ENCODE measurements at places on chromosomes 3 and 15.

- DNase-seq, result no peak
Measured at GRCh38 chr3:43161684-43162229, 55.9 kb upstream of the POMGNT2 start.

DNA sequence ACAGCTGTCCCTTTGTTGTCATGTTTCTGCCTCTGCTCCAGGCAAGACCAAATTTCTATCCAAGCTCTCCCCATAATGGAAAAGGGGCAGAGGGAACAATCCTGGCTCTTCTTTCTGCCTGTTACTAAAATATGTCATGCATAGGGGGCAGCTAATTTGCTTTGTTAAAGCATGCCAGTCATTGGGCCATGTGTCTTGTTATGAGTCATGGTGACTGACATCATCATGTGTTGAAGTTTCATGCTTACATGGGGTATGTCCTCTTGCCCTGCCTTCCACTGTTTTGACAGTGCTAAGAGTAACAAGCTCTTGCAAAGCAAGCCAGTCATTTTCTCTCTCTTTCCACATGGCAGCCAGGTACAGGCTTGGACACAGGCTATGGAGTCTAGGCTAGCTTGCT is 268.9 kb downstream of the GABRB3 start:
- no peak for DNase-seq

- DNase-seq, result no peak
Measured at GRCh38 chr15:50624616-50625168, 61.9 kb downstream of the TRPM7 start.

GRCh38 chr3:177131927-177132636 is 65.2 kb downstream of the TBL1XR1 start:
- DNase-seq, result no peak

DNA sequence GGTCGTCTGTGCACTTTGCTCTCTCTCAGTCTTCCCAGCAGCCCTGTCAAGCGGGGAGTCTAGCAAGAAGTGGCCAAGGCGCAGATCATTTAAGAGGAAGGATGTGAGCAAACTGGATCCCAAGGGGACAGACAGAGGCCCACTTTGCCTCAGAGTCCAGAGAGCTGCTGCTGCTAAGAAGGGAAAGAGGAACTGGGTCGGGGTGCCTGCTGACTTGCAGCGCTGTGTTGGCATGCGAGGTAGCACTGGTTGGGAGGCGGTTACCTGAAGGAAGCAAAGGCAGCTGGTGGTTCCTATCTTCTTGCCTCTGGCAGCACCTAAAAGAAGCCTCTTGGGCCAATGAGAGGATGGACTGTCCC is 28.1 kb downstream of the SMAD3 start:
- DNase-seq, result no peak

DNA sequence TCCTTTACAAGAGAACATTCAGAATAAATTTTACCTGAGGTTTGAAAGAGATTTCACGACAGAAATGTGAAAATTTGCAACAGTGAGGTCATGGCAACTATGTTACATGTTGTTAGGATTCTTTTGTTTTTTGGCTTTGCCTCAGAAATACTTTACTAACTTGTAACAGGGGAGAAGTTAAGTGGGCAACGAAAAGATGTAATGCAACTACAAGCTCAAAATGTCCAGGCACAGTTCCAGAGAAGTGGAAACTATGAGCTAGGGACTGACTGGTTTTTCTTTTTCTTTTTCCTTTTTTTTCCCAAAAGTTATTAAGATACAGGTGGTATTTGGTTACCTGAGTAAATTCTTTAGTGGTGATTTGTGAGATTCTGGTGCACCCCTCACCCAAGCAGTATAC is 111.5 kb upstream of the PPP2R3A start:
- no peak for DNase-seq

DNA sequence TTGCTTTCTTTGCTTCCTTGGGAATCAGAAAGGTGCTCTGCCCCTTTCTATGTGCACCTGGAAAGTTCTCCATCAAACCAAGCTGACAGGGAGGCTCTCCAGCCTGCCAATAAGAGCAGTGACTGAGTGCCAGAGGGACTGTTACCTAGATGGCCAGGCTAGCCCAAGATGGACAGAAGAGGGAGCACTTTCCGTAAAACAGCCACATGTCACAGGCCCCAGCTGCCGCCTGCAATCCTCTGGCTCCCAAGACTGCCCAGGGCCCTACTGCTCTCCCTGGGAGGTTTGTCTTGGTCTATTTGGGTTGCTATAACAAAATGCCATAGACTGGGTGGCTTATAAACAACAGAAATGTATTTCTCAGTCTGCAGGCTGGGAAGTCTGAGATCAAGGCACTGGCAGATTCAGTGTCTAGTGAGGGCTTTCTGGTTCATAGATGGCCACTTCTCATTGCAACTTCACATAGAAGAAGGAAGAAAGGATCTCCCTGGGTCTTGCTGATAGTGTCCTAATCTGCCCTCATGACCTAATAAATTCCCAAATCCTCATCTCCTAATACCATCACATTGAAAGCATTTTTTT is 72.3 kb downstream of the TAMM41 start:
- no peak for DNase-seq

DNA sequence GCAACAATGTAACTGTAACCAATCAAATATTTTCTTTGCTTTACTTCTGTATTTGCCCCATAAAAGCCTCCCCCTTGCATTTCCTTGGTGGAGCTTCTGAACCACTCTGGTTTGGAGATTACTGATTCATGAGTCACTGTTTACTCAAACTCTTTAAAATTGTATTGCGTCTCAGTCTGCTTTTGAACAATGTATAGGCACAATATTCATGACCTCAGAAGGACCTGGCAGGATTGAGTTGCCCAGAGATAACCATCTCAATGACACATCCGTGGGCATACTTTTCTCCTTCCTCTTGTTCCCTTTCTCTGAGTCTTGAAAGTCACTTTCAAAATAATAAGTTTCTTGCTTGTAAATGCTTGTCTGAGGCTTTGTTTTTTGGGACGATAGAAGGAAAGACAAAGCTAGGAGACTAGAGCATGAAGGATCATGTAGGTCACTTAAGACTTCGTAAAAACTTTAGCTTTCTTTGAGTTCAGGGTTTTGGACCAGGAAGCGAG is 57.1 kb upstream of the POU1F1 start:
- DNase-seq, result no peak

GRCh38 chr15:71125831-71126450 is 10.7 kb downstream of the THSD4 start:
- no peak for DNase-seq

DNA sequence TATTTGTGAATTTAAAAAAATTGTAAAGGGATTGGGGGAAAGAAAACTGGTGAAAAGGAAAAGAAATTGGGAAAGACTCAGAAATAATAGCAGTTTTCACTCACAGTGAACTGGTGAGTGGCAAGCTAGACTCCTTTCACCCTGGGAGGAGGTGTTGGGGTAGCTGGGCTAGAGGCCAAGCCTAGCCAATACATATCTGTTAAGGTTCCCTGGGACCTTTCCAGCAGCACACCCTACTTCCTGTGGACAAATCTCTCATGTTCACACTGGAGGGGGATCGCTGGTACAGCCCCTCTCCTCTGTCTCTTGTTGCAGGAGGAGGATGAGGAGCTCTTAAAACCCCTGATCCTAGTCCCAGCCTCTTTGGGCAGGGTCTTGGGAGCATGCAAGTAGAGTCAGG is 3.7 kb upstream of the RPP25 start:
- no peak for DNase-seq

GRCh38 chr15:52334491-52335160 is 39.0 kb upstream of the MYO5C start:
- DNase-seq, result no peak

DNA sequence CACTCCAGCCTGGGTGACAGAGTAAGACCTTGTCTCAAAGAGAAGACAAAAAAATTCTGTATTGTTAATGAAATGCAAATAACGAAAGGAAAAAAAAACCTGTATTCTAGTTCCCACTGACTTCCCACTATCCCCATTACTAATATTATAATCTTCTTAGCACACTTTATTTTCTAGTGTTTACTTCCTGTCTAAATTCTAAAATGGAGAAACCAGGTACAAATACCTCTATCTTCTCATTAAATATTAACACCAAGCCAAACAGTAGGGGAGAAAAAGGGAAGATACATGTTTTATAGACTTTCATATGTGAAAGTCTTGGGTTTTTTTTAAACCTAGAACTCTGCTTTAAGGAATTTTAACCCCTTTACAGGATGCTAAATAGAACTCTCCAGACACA is 55.3 kb upstream of the PLXND1 start:
- no peak for DNase-seq

- DNase-seq, result no peak
Measured at GRCh38 chr3:136819392-136819730, 435 bp downstream of the SLC35G2 start.

GRCh38 chr3:56557831-56558170 is 826 bp downstream of the CCDC66 start:
- DNase-seq, result no peak

DNA sequence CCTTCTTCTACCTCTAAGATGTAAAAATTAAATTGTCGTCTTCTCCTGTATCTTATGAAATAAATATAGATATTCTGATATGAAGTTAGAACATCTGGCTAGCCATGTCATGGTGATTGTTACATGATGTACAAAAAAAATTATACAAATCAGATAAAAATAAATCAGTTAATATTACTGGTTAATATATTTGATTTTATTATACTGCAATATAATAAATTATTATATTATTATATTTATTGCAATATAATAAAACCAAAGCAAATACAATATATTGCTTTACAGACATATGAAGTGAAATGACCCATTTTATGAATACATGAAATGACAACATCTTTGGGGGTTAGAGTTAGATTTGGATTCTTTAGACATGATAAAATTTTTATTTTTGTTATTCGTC is 72.3 kb upstream of the NAALADL2 start:
- DNase-seq, result no peak

DNA sequence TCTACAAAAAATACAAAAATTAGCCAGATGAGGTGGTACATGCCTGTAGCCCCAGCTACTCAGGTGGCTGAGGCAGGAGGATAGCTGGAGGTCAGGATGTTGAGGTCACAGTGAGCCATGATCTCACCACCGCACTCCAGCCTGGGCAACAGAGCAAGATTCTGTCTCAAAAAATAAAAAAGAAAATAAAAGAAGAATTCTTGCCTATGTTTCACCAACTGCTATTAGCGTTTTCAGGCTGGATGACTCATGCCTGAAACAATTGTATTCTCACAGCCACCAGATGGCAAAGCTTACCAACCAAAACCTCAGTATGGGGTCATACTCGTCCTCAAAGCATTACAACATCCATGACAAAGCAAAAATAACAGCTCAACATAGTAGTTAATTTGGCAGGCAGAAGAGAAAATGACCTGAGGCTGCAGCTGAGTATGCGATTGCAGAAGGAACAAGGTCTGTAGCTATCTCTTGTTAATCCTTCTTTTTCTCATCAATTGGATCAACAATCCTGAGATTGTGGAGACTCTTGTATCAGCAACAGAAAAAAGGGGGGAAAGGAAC is 52.2 kb downstream of the TP53BP1 start:
- DNase-seq, result peak; percentile 9

DNA sequence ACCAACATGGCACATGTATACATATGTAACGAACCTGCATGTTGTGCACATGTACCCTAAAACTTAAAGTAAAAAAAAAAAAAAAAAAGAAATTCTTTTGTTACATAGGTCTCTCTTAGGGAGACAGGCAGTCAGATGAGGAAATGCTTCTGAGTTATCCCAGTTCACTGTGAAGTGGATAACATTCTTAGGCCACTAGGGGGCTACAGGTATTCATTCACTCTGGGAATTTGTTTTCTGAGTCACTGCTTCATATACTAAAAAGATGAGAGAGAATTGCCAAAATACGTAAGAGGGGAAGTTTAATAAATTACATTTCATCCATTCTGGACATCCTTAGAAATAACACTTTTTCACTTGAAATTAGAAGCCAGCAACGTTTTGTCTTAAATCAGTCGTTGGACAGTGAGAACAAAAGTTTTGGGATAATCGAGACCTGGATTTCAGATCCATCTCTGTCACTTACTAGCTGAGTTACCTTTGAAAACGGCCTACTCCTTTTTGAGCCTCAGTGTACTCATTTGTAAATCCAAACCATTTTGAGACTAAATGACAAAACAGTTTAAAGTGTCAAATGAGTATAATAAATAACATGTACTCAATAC is 738.4 kb upstream of the ALCAM start:
- no peak for DNase-seq

GRCh38 chr15:44243829-44244228 is 44.7 kb upstream of the GOLM2 start:
- no peak for DNase-seq

DNA sequence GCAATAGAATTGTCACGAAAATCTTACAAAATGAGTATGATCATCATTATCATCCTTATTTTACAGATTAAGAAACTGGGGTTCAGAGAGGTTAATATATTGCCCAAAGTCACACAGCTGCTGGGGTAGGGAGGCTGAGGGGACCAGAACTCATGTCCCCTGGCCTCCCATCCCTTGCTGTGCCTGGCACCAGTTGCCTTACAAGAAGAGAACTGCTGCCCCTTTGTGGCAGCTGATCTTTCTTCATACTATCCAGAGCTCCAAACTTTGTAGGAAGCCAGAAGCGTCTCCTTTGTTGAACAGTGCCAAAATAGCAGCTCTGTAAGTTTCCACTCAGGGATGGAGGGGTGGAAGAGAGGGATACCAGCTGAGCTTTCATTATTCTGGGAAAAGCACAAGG is 236.8 kb upstream of the TBC1D5 start:
- no peak for DNase-seq

GRCh38 chr15:86644339-86644738 is 564.7 kb downstream of the AGBL1 start:
- no peak for DNase-seq

DNA sequence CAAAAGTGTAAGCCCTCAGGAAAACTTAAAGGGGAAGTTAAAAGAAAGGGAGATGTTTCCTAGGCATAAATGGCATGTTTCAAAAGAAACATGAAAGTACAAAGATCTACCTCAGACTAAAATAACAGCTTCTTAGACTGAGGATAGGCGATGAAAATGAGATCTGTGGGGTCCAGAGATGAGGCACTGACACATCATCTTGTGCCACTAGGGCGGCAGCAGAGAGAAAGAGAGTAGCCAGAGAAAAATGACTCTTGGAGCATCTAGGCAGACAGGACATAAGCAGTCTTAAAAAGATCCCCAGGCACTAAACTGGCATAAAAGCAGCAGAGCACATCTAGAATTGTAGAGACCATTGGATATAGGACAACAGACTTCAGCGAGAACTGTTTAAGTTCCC is 42.5 kb upstream of the RFX7 start:
- DNase-seq, result no peak

GRCh38 chr15:67779549-67780111 is 45.7 kb upstream of the SKOR1 start:
- DNase-seq, result no peak

- no peak for DNase-seq
Measured at GRCh38 chr3:73490453-73491286, 134.1 kb downstream of the PDZRN3 start.

DNA sequence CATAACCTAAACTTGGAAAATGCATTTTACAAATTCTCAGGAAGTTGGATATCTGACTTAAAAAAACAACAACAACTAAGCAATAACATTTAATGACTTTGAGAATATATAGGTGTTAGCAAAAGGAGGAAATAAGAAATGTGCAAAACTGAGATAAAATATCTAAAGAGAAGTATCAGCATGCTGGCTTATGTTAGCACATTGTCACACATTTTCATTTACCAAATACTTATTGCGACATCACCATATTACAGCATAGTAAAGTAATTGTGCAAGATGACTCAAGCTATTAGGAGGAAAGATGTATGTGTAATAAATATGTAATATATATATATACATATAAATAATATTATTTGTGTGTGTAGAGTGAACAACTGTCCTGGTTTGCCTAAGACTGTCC is 9.2 kb downstream of the PTX3 start:
- DNase-seq, result no peak

All from stimulated activated CD4-positive, alpha-beta T cell treated with anti-CD3 and anti-CD28 coated beads, Interleukin-15, amount 100 ng/mL, for 48 hours (primary cell).